ENCODE measurements at places on chromosomes 12 and 14. TPM values are rescaled to one million over a fixed set of nuclear protein-coding genes. Genes with fewer than 3 reads are reported as not detected.
A peak's percentile ranks its signal among the peaks of the same experiment; 100 is the strongest.

DNA sequence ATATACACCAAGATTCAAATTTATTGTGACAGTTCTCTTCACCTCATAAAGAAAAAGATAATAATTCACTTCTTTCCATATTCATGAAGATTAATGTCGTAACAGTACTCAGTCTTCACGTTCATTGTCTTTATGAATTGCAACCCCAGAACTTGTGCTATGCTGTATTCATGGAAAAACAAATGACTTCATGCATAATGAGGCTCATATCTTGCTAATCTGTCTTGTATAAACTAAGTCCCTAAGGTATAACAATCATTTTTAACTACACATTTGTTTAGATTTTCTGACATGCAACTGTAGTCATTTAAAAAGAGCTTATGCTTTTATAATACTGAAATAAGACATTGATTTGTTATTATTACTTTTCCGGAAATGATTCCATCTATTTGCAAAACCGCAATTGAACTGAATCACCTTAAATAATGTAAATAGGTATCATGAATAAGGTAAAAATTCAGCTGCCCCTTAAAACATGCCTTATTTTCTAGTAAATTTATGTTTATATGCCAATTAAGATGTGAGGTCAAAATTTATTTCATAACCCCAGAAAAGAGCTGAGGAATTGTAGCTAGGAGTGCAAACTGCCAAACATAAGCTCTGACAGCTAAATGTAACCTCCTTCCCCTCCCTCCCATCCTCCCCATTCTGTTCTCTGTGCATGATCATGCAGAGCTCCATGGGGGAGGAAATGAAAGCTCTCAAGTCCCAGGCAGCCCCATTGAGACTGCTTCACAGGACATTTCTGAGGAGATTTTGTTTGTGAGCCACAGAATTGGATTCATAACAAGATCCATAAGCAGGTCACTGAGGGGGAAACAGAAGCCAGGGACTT lies 301.6 kb downstream of the ATP23 start:
- no peak for DNase-seq

RAB2B gene
- total RNA-seq = 25.9 TPM

DNA sequence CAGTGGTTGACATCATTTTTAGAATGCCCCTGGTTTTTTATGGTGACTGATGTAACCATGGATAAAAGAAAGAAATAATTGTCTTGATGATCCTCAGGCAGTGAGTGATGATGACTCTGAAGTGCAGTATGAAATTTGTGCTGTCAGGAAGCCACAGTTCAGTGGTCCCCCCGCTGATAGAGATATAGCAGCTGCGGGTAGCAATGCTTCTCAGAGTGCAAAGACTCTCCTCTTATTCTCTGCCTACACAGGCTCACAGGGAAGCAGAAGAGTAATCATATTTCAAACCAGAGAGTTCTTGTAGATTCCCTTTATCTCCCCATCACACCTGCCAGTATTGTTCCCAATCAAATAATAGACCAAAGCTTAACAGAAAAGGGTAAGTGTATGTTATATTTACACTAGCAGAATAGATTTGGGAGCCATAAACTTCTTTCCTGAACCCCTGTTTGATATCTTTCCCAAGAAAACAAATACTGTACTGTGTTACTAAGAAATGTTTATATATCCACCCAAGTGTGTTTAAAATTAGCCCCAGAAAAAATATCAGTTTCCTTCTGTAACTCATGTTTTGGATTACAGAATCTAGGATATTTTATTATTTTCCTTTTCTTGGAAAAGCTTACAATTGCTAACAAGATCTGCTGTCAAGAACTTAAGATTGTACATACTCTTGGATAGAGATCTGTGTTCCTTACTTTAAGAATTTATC lies 1817.4 kb upstream of the FLRT2 start:
- DNase-seq = no peak

LMNTD1 gene
- total RNA-seq = not detected

GRCh38 chr14:52589646-52590045 lies 37.0 kb downstream of the GPR137C start:
- no peak for DNase-seq

DNA sequence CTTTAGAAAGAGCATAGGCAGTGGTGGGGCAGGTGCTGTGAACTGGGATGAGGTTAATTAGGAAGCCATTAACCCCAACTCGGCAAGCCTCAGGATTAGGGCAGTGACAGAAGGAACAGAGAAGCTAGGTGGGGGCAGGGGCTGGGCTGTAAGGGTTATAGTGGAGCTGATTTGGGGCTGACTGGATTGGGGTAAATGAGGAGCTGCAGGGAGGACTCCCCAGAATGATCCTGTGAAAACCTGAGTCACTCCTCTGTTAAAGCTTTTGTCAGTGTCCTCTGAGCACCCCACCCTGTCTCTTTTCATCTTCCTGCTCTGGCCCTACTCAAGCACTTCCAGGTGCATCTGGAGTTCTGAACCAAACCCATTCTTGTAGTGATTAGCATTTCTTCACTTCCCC lies 4.4 kb downstream of the KLC1 start:
- DNase-seq = no peak

- no peak for DNase-seq
These were observed 59.1 kb downstream of the EXOC5 start for GRCh38 chr14:57209561-57209960.

ATP2A2 gene
- total RNA-seq = 247 TPM

GRCh38 chr14:85934123-85934885 lies 404.4 kb downstream of the FLRT2 start:
- peak; percentile 82 for DNase-seq

DNA sequence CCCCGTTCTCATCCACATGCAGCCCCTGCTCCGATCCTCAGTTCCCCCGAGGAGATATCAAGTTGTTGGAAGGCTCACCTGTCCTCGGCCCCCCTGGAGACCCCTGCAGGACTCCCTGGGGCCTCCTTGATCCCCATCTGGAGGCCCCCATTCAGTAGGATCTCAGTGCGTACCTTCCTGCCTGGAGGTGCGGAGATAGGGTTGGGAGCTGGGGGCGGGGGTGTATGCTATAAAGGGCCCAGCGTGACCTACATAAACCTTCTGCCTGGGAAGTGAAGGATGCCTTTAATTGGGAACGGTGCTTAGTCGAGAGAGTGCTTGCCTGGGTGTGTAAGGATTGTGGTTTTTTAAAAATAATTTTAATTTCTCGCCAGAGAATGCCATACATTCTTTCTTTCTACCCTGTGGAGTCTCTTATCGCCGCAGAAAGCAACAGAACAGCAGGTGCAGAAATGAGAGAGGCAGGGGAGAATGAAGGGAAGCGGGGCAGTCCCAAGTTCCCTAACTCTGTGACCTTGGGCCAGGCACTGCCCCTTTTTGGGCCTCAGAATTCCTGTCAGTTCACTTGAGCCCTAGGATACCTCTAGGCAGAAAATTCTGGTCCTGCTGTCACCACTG lies 153.7 kb downstream of the TSPAN9 start:
- no peak for DNase-seq

DNA sequence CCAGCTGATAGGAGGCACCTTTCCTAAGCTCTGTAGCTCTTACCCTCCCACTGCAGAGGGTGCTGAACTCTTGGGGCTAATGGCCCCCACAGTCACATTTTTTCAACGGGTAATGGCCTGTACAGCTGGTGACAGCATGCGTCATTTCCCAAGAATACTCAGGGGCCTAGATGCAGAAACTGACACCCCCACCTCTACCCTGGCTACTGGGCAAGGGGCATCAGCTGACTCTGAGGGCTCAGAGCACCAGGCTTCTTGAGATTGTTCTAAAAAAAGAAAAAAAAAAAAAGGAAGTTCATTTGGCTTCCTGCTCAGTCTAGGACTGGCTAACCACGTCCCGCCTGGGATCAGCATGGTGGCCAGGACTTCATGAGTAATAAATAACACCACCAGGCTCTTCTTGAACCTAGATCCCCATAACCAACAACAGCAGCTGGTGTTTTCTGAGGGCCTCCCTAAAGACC lies 35.2 kb downstream of the ZFP36L1 start:
- no peak for DNase-seq

- no peak for DNase-seq
These were observed 37.2 kb upstream of the CTDSP2 start for GRCh38 chr12:57883700-57884099.

- DNase-seq = peak; percentile 29
These were observed 420 bp upstream of the OTUB2 start for GRCh38 chr14:94025720-94026119.

GRCh38 chr12:110365489-110366320 lies 37.8 kb downstream of the ANAPC7 start:
- DNase-seq = no peak

DNA sequence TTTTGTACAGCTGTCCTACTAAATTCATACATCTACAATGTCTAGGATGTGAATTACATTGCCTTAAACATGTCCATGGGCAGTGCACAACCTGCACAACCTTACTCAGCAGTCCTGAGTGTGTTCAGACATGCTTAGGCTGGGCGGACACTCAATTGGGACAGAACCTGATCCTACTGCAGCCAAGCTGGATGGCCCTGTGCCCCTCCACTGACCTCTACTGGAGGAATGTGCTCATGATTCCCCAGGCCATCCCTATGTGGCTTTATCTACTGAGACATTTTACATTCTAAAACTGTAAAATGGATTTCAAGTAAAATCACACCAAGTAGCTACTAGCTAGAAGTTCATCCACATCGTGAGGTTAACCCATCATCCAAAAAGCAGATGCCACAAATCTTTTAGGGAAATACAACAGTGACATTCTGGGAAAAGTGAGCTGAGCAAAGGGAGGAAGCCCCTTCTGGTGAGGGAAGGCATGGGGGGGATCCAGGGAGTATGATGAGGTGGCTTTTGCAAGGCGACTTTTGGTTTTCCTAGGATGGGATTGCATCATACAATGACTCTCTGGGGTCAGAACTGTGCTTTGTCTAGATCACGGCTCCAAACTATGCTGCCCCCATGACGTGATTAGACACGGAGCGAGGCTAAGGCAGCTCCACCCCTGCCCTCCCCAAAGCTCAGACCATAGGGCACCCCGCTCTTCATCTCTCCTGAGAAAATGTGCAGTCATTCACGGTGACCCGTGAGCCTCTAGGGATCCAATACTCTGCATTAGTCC lies 911.7 kb upstream of the TMEM132C start:
- no peak for DNase-seq

DNA sequence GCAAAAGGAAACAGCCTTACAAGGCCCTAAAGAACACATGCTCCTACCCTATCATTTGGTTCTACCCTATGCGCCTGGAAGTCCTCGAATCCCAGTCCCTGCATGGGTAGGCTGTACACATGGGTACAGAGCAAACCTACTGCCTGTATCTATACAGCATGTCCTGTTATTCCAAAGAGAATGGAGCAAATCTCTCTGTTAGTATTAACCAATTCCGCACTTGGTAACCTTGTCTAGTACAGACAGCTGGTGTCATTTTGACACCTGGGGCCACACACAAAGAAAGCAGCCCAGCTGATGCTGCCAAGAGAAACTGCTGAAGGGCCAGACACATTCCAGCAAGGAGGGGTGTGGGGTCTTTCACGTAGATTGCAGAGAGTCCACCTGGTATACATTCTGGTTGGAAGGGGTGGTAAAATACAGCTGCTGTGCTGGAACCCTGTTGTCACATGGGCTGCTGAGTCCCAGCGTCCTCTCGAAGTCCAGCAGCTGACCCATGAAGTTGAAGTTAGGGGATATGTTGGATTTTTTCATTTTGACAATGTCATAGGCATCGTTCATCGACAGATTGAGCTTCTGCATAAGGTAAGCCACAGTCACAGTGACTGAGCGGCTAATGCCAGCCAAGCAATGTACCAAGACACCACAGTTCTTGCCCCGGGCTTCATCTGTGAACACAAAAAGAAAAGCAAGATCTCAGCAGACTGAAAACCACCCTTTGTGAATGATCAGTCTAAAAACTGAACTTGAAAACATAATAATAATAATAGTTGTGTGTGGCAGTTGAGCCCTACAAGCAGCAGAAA lies 3.2 kb downstream of the DUSP6 start:
- no peak for DNase-seq

GRCh38 chr14:80862983-80863382 lies 78.6 kb downstream of the CEP128 start:
- no peak for DNase-seq

DNA sequence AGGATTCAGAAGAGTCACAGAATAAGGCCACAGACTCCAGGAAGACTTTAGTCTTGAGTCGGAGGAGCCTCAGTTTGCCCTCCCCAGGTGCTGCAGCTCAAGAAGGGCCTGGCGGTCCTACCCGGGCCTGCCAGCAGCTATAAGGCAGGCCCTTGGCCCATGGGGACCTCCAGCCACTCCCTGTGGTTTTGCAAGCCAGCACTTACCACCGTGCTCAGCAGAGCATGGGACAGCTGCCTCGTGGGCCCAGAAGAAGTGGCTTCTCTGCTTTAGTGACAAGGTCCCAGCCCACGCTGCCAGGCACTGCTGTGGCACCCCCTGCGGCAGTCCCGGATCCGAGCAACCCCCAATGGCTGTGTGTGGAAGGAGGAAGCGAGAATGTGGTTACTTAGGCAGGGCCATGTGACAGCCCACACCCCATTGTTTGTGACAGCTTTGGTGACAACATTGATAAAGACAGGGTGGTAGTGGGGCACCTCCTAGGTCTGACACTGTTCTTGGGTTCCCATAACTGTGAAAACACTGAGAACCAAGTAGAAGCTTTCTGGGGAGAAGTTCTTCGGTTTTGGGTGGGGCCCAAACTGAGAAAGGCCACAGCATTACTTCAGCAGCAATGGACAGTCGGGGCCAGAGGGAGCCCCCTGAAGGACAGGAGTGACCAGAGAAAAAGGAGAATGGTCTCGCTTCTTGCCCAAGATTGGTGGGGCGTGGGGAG lies at the start of gene SELPLG:
Gene SELPLG (minus strand): TSS at position 361 of the 715 bp plus-strand sequence. CDS start 9,587 bp downstream, outside the sequence.
- DNase-seq = peak; percentile 87

DNA sequence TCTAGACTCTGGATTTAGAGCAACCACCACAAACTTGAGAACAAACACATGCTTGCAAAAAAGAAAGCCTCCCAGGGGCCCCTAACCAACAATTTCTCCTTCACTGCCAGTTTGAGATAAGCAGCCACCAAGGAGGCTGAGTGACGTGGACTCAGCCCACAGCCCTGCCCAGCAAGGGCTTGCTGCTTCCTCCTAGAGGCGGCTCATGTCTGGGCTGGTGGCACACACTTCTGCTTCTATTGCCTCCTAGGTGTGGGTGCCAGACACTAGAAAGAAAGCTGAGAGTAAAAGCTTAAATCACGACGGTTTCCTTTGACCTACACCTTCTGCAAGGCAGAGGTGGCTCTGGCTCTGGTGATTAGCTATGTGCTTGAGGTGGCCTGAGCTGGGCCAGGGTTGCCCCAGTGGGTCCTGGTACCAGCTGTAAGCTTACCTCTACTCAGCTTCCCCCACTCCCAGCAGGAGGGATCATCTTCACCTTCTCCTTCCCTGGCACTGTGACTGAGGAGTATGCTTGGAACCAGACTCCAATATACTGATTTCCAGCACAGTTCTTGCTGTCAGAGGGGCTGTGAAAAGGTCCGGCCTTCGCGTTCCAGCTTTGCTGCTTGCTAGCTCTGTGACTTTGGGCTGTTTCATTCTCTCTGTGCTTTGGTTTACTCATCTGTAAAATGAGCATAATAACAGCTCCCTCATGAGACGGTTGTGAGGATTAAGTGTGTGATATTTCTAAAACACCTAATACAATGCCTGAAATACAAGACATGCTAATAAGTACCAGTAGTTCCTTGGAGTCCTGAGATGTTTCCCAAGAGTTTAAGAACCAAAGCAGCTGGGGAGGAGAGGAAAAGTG lies 89.7 kb upstream of the PARP11 start:
- no peak for DNase-seq

AMIGO2 gene
- 5.6 TPM for total RNA-seq

All from natural killer cell treated with Interleukin-12 subunit alpha and Interleukin-12 subunit beta and Interleukin-15 and Interleukin-18, amount 100 ng/mL, for 72 hours (primary cell).